Stimulated activated CD4-positive, alpha-beta T cell treated with anti-CD3 and anti-CD28 coated beads, Interleukin-2, amount 100 ng/mL, for 4 hours (primary cell): ENCODE measurements at places on chromosomes 3 and 15.

- DNase-seq, result no peak
Observed at GRCh38 chr3:330494-331115, 134.0 kb downstream of the CHL1 start.

GRCh38 chr3:131701153-131701770, 198.5 kb upstream of the MRPL3 start:
- DNase-seq, result no peak

- DNase-seq, result no peak
Observed at GRCh38 chr3:69122403-69122802, at the start of gene LMOD3. Gene LMOD3 (minus strand): TSS chr3:69122595. CDS start chr3:69122386, 209 bp downstream.

- DNase-seq, result no peak
Observed at GRCh38 chr15:55267401-55268175, 22.0 kb downstream of the RAB27A start.

GRCh38 chr3:82957079-82957478, 1195.6 kb upstream of the GBE1 start:
- DNase-seq, result no peak
